ENCODE measurements at places on chromosomes 2 and 18.
A peak's percentile ranks its signal among the peaks of the same experiment; 100 is the strongest.

- no peak for DNase-seq
Observed at GRCh38 chr2:201261906-201262305, 1.6 kb downstream of the CASP8 start.

DNA sequence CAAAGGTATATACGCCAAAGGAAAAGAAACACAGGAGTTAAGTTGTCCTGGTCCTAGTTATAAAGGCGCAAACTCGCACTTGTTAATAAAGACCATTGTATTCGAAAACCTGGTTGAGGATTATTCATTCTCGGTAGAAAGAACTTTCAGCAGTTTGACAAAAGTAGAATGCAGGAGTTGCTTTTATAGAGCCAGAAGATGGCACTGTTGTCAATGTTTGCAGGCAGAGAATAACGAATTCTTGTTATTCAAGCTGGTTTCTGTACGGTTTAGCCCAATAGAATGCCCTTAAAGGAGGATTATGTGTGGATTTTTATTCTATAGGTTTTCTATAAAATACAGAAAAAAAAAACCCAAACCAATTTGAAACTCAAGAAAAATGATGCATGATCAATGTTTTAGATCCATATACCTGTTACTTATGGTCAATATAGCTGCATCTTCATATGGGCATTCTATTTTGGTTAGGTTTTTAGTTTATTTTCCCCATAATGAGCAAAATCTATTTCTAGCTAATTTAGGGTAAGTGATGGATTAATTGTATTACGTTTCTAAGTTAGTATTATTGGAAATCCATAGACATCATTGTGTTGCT is 510.3 kb downstream of the PLCL1 start:
- peak; percentile 54 for DNase-seq

GRCh38 chr2:13230221-13230620 is 513.5 kb downstream of the TRIB2 start:
- DNase-seq = peak; percentile 23

DNA sequence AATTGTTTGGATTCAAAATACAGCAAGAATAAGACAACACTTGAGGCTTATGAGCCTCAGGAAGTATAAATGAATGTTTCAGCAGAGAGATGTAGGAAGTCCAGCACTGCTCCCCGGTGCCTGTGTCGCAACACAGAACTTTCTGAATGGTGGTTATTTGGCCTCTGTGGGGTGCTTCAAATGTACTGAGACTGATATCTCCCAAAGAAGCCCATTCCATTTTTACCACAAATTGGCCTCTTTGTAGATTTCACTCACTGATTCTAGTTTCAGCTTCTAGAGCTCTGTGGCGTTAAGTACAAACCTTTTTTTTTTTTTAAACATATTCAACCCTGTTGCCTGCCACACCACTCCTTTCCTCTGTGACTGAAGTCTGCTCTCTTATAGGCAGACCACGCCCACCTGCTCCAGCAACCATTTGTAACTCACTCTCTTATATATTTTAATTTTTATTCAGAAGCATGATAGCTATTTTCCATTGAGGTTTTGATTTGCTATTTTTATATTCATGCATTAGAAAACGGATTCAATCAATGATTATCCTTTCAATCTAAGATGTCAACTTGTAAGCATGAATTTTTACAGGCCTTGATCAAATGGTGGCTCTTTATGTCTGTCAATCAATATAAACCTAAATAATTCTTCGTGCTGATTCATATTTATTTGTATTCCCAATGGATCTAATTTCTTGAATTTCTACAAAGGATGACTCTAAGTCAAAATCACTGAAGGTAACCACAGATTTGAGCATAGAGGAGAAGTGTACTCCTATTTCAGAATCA is 277.1 kb upstream of the CCDC68 start:
- DNase-seq = no peak

GRCh38 chr2:217077831-217078407 is 218.1 kb upstream of the TNP1 start:
- no peak for DNase-seq

- DNase-seq = no peak
Observed at GRCh38 chr18:64027931-64028695, 58.2 kb downstream of the SERPINB8 start.

GRCh38 chr18:29217124-29217915 is 1040.4 kb upstream of the CDH2 start:
- no peak for DNase-seq

DNA sequence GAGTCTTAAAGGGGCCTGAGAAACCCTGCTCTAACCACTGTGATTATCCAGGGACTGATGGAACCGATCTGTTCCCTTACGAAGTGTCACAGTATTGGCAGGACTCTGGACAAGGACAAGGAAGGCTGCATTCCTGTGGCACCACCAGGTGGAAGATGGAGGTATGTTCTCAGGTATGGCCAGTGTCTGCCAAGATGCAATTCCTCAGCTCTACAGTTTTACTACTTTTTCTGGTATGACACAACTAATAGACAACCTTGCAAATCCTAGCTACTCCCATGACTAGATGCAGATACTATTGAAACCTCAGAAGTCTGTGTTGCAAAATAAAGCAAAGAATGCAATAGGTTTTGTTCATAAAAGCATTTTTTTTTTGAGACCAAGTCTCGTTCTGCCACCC is 14.6 kb downstream of the RAB31 start:
- no peak for DNase-seq

GRCh38 chr2:127740665-127741288 is 39.5 kb downstream of the SFT2D3 start:
- DNase-seq = no peak

DNA sequence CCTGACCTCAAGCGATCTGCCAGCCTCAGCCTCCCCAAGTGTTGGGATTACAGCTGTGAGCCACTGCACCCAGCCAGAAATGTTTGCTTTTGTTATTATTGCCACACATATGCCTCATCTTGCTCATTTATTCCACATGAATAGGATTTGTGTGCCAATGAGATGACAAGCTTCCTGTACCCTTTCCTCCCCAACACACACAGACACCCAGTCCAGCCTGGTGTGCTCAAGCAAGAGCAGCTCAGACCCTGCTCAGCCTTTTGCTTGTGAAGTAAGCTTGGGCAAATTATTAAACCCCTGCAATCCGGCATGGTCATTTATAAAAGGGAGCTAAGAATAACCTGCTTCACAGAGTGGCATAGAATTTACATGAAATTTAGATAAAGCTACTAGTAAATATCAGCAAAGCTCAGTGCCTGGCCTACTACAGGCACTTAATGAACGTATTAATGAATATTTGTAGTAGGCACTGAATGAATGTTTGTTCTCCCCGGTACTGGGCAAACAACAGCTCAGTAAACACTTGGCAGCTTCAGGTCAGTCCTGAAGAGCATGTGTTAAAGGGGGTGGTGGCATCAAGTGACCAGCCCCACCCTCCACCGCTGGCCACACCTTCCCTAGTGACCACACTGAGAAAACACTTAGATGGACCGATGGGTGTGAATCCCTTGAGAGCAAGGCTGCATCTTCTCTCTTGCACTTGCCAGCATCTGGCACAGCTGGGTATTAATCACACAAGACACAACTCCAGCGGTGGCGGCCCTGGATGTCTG is 280.2 kb downstream of the SRBD1 start:
- peak; percentile 41 for DNase-seq

DNA sequence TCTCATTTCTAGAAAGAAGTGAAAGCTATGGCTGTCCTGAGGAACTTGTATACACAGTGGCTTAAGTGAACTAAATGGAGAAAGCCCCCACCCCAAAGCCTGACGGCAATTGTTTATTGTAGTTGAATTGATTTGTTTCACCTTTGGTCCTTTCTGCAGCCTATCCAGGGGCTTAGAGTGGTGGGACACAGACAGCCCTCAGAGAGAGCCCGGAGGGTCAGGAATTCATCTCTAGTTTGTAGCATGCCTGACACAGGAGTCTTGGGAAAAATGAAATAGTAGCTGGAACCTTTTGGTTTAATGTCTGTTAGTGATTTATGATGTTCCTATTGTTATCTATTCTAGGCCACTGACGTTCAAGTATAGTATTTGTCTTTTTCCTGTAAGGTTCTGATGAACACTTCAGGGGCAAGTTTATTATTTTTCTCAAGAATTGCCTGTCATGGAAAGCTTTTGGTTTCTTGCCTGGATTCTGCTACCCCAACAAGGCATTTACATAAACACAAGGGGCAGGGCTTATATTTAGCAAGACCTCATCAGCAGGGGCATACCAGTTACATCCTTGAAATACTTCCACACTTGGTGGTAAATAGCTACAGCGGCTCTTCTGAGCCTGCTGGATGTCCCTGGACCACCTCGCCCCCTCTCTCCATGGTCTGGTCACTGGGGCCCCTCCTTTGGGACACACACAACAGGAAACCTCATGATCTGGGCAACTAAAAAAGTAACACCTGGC is 44.4 kb downstream of the KCNE4 start:
- DNase-seq = no peak

DNA sequence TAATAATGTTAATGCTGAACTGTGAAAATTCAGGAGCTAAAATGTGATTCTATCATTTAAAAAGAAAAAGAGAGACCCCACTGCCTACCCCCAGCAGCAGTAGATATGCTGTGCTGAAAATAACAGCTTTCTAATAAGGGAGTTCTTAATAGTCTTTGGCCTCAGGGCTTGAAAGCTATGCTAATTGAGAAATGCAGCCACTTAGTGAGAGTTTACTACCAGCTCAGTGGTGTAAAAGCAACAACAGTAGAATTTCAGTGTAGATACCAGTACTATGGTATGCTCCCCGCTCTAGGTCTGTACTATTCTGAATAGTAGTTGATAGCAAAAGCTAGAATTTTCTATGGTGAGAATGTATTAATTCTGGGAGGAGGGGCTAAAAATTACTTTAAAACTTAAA is 303.1 kb upstream of the VWC2L start:
- DNase-seq = no peak

DNA sequence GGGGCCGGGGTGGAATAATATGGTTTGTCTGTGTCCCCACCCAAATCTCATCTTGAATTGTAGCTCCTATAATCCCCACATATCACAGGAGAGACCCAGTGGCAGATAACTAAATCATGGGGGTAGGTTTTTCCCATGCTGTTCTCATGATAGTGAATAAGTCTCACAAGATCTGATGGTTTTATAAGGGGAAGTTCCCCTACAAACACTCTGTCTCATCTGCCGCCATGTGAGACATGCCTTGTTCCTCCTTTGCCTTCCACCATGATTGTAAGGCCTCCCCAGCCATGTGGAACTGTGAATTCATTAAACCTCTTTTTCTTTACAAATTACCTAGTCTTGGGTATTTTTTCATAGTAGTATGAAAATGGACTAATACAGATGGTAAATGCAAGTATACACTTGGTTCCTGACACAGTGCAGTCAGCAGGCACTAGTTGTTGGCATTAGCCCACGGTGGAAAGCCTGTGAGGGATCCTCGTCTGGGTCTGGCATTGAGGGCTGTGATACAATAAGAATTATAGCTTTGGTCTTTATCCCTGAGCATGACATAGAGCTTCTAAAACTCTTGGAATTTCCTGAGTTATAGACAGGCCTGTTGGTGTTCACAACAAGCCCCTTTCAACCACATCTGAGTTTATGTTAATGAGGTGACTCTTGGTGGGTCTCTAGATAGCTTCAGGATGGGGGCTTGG is 135.8 kb downstream of the CABLES1 start:
- DNase-seq = no peak

DNA sequence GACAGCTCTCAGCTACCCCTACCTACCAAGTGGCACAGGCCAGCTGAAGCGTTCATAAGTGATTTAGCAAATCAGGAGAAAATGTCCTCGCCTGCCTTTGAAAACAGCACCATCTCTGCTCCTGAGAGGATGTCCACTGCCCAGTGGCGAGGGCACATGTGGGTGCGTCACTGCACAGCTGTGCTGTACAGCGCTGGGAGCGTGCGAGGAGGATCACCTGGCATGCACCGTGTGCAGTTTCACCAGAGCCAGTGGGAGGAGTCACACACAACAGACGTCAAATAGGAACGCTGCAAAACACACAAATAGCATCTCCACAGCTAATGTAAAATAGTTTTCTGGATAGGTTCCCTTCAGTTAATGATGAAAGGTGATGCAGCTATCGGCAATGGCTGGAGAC is 154.1 kb downstream of the HDAC4 start:
- peak; percentile 92 for DNase-seq

- DNase-seq = no peak
Observed at GRCh38 chr2:40093021-40093675, 314.1 kb upstream of the THUMPD2 start.

DNA sequence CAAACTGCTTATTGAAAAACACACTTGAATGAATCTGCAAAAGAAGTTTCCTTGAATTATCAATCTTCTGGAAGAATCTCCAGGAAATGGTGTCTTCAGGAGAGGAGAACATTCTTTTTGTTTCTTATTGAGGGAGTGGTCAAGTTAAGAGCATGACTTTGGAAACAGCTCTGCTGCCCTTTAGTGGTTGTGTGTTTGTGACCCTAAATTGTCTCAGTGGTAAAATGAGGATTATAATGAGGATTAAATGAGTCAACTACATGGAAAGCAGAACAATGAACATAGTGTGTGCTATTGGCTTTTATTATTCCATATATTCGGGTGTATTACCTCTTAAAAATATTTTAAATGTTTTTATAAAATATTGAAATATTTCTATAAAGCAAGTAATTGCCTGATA is 44.8 kb upstream of the TANC1 start:
- DNase-seq = no peak

DNA sequence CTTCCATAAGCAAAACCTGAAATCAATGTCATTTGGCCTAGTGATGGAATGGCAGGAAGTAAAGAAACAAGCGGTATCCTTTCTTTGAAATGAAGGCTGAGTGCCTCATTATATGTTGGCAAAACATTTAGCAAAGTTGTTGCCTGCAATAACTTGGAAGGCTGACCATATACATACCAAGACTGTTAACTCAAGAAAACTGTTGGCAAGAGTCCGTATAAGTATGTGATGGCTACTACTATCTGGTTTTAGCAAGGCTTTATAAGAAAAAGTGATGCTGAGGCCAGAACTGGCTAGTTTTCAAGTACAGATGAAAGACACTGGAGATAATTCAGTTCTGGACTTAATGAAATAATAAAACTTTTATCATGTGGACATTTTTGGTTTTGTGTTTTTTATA is 356.2 kb downstream of the ZNF521 start:
- no peak for DNase-seq

DNA sequence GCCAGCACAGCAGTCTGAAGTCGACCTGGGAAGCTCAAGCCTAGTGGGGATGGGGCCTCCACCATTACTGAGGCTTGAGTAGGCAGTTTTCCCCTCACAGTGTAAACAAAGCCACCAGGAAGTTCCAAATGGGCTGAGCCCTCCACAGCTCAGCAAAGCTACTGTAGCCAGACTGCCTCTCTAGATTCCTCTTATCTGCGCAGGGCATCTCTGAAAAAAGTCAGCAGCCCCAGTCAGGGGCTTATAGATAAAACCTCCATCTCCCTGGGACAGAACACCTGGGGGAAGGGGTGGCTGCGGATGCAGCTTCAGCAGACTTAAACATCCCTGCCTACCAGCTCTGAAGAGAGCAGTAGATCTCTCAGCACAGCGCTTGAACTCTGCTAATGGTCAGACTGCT is 218.4 kb upstream of the VRK2 start:
- DNase-seq = no peak
